ENCODE measurements at places on chromosomes 16 and 17. TPM values are rescaled to one million over a fixed set of nuclear protein-coding genes. Genes with fewer than 3 reads are reported as not detected.
A peak's percentile ranks its signal among the peaks of the same experiment; 100 is the strongest.

The UBE2Z gene
- total RNA-seq = 144 TPM

The PRDM7 gene
- total RNA-seq = not detected

The ANTKMT gene
- 77.3 TPM for total RNA-seq

The RAB11FIP4 gene
- 4.2 TPM for total RNA-seq

The EMC6 gene
- total RNA-seq = 56.5 TPM

The MYO15A gene
- not detected for total RNA-seq

The PPL gene
- total RNA-seq = 18.8 TPM

The CDH13 gene
- total RNA-seq = 0.36 TPM

The OR4D1 gene
- not detected for total RNA-seq

The MYH11 gene
- not detected for total RNA-seq

The KAT8 gene
- 25.3 TPM for total RNA-seq

The GNPTG gene
- total RNA-seq = 36.0 TPM

The FA2H gene
- 6.2 TPM for total RNA-seq

DNA sequence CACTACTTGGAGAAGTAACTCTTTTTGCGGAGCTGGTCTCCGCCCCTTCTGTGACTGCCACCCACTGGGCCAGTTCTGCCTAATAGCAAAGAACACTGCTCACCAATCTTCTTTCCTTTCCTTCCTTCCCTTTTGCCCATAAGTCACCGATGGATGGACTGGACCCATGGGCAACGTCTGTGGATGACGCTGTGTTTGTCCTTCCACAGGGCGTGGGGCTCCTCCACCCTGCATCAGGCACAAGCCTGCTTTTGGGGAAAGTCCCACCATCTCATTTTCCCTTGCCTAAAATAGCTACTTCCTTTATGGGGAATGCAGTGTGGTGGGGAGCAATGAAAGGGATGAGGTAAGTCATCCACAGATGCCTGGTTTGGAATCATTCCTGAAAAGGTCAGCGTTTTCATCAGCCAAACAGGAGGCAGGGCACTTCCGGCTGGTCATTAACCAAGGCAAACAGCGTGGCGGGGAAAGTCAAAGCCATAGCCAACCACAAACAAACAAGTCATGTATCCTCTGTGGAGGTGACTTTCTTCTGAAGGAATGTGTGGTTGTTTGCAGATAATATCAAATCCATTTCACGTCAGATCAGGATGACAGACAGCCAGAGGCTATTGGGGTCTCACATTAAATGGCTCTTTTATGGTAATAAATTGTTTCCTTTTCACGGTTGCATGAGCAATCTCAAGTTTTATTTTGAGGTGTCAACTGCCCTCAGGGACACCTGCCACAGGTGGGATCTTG, 30.7 kb upstream of the MED9 start:
- DNase-seq = peak; percentile 99

DNA sequence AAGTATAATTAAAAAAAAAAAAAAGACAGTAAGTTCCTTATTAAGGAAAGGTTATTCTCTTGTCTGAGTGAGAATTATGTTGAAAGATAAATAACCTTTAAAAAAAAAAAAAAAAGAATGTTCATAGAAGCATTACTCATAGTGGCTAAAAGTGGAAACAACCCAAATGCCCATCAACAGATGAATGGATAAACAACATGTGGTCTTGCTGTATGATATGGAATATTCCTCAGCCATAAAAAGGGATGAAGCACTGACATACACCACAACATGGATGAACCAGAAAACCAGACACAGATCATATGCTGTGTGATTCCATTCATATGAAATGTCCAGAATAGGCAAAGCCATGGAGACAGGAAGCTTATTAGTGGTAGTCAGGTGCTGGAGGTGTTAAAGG, 9.2 kb upstream of the CCNF start:
- no peak for DNase-seq

GRCh38 chr17:29722411-29723198, 99.9 kb upstream of the CORO6 start:
- no peak for DNase-seq

GRCh38 chr17:5247621-5248020, 13.0 kb upstream of the SCIMP start:
- DNase-seq = no peak

DNA sequence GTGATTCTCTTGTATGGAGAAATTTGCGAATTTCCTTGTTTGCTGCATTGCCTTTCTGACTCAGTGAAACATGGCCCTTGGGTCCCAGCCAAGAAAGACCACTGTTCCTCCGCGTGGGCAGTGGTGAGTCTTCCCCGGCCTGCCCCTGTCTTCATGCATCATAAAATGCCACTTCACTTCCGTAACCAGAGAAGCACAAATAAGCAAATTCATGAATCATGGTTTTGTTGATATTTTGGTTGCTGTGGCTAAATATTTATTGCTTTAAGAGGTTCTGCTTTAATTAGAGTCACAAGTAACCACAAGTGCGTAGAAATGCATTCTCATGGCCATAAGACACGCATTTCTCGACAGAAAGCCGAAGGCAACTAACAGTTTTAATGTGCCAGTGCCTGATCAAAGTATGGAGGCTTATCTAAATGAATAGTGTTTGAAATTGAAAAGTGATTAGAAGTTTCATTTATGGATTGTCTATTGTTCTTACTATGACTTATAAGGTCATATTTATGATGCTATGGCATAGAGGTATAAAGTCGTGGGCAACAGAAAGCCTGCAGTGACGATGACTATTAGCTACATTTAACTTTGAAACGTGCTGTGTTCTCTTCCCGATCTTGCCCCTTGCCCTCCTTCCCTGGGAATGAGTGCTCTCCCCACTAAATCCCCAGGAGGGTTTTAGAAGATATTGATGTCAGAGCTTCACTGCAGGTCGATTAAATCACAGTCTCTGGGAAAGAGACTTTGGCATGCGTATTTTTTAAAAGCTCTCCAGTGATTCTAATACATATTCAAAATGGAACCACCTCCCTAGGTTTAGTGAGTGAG, 76.0 kb downstream of the WIPI1 start:
- DNase-seq = peak; percentile 98

- DNase-seq = no peak
Observed at GRCh38 chr17:37691807-37692206, 48.6 kb upstream of the DDX52 start.

- DNase-seq = no peak
Observed at GRCh38 chr17:73667181-73667959, 23.1 kb upstream of the SDK2 start.

GRCh38 chr17:45370949-45371413, 54.2 kb upstream of the MAP3K14 start:
- DNase-seq = peak; percentile 31

DNA sequence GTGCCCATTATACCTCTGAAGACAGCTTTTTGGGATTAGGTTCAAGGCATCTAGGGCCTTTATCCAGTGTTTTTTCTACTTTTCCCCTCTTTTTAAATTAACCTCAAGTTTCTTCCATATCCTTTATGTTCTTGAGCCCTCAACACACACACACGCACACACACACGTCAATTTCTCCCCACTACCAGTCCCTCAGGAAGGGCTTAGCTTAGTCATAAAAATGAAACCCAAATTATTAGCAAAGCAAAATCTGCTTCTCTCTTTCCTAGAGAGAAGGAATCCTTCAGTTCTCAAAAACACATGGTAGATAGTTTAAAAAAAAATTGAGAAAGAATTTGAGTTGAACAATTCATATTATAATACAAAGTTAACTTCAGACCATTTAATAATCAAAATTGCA, 401.1 kb downstream of the XYLT1 start:
- DNase-seq = no peak

DNA sequence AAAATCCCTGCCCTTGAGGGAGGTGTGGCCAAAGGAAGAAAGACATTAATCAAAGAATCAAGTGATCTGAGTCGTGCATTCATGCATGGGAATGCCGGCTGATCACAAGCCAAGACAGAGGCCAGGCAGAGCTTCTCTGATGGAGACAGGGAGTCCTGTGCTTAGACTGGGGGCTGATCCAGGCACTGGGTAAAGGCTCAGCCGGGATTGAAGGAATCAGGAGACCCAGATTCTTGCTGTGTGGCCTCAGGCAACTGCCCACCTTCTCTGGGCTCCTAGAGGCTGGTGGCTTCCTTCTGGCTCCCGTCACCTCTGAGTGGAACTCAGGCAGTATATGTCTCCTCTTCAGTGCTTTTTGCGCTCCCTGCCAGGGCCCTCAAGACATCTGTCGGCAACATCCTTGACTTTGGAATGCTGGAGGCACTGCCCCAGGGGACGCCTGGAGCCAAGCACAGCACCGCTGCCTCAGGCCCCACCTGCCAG, 17.7 kb downstream of the RAI1 start:
- DNase-seq = no peak

DNA sequence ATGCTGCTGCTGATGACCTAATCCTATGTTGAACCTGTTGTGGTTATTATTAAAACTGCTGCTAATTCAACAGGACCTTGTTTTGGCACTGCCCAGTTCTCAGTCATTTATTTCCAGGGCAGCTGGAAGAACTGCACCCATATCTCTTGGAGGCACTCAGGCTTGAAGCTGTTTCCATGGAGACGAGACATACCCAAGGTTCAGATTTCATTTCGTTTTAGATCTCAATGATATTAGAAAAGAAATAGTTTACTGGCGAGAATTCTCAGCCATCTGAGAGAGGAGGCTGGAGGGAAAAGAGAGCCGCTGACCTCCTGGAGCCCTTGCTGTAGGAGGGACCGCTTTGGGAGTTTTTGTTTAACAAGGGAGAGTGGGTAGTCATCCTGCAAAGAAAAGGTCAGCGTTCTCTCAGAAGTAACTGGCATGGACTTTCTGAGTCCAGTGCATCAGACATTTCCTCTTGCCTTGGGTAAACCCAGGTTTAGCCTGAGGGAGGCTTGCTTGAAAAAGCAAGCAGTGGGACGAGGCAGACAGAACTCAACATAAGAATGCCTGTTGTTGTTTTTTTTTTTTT, 75.4 kb downstream of the YPEL2 start:
- peak; percentile 33 for DNase-seq

GRCh38 chr16:51538707-51539498, 387.8 kb upstream of the SALL1 start:
- DNase-seq = peak; percentile 2

DNA sequence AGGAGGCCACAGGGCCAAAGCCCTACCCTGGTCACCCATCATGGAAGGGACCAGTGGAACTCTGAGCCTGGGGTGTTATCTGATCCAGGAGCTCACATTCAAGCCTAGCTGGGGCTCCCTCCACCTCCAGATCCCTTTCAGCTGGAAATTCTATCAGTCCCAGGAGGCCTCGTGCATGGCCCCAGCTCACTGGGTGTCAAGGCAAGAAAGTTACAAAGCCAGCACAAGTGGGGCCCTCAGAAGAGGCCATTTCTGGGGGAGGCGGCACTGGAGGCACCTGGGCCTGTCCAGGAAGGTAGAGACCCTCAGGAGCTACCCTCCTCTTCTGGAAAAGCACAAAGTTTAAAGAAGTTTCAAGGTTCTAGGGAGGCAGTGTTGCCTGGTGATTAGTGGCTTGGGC, 4.8 kb downstream of the CA7 start:
- DNase-seq = no peak

DNA sequence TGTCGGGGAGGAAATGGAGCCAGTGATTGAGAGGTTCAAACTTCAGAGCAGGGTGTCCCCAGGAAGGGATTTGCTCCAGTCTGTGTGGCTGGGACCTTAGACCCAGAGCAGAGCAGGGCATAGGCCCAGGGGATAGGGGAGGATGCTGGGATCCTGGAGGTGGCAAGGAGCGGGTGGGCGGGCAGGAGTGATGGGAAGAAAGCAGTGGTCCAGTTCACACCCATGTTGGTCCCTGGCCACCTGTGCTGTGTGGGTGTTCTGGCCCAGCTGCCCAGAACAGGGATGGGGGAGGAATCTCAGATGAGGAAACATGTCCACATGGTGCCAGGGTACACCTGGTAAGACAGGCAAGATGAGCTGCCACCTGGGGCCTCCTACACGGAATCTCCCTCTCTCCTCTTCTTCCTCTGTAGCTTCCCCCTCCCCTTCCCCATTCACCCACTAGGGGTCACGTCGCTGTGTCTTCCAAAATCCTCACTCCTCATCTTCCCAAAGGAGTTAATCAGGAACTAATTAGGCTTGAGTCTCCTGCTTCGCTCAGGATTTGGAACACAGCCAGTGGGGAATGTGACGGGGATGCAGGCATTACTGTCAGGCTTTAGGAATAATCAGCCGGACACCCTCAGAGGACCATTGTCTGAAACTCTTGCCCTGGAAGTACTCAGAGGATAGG, 2.3 kb downstream of the BEAN1 start:
- DNase-seq = no peak

DNA sequence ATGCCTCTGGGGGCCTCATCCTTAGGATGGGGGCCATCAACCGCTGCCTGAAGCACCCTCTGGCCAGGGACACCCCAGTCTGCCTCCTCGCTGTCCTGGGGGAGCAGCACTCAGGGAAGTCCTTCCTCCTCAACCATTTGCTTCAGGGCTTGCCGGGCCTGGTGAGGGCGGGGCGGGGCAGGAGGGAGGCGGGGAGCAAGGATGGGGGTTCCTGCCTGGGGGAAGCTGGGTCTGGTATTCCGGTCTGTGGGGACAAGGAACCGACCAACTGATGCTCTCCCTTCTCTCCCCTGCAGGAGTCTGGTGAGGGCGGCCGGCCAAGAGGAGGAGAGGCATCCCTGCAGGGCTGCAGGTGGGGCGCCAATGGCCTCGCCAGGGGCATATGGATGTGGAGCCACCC, 2.0 kb downstream of the RNF112 start:
- no peak for DNase-seq

- DNase-seq = no peak
Observed at GRCh38 chr17:55416470-55417052, 5.1 kb downstream of the MMD start.

DNA sequence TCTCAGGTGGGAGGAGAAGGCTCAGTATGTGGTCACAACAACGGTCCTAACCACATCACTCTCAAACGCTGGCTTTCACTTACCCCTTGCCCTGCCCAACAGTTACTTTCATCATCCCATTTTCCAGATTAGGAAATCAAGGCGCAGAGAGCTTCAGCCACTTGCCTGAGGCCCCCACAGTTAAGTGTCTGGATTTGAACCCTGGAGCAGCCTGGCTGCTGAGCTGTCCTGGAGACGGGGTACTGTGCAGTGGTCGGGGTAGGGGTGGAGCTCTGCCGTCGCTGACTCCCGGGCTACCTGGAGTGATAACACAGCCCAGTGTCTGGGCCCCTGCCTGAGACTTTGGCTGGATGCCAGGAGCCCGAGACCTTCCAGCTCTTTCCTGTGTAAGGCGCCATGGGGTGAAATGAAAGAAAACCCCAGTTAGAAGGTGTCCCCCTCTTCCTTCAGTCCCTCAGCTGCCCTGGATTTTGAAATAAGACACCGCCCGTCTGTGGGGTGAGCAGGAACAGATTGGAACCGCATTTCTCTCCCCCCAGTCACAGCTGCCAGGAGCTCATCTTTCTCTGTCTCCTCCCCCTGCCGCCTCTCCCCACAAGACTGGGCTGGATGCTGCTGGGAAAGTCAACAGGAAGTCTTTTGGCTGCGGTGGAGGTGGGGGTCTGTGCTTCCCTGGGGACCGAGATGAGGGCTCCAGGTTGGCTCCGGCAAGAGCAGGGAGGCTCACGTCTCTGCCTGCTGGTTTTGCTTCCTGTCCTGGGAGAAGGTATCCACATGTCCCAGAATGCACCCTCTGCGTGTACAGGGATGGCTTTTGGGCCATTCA, 280.2 kb downstream of the SEC14L1 start:
- no peak for DNase-seq

- peak; percentile 84 for DNase-seq
Observed at GRCh38 chr17:8552577-8553320, 77.8 kb downstream of the MYH10 start.
